ENCODE measurements at places on chromosomes 2 and 18. TPM values are rescaled to one million over a fixed set of nuclear protein-coding genes. Genes with fewer than 3 reads are reported as not detected.

- DNase-seq, result no peak
Observed at GRCh38 chr2:180655393-180655792, 325.0 kb upstream of the UBE2E3 start.

The AGXT gene
- total RNA-seq, result not detected

The FER1L5 gene
- not detected for total RNA-seq

- DNase-seq, result no peak
Observed at GRCh38 chr2:35978218-35978617, 377.4 kb upstream of the CRIM1 start.

GRCh38 chr2:162591403-162592083, 247.0 kb downstream of the KCNH7 start:
- DNase-seq, result no peak

- no peak for DNase-seq
Observed at GRCh38 chr2:126719833-126720351, 63.9 kb downstream of the GYPC start.

GRCh38 chr2:136225950-136226835, 108.2 kb upstream of the CXCR4 start:
- DNase-seq, result peak; percentile 13

GRCh38 chr2:237075749-237076599, 9.7 kb upstream of the COPS8 start:
- DNase-seq, result no peak

GRCh38 chr2:131058920-131059319, 34.3 kb downstream of the FAM168B start:
- DNase-seq, result no peak

DNA sequence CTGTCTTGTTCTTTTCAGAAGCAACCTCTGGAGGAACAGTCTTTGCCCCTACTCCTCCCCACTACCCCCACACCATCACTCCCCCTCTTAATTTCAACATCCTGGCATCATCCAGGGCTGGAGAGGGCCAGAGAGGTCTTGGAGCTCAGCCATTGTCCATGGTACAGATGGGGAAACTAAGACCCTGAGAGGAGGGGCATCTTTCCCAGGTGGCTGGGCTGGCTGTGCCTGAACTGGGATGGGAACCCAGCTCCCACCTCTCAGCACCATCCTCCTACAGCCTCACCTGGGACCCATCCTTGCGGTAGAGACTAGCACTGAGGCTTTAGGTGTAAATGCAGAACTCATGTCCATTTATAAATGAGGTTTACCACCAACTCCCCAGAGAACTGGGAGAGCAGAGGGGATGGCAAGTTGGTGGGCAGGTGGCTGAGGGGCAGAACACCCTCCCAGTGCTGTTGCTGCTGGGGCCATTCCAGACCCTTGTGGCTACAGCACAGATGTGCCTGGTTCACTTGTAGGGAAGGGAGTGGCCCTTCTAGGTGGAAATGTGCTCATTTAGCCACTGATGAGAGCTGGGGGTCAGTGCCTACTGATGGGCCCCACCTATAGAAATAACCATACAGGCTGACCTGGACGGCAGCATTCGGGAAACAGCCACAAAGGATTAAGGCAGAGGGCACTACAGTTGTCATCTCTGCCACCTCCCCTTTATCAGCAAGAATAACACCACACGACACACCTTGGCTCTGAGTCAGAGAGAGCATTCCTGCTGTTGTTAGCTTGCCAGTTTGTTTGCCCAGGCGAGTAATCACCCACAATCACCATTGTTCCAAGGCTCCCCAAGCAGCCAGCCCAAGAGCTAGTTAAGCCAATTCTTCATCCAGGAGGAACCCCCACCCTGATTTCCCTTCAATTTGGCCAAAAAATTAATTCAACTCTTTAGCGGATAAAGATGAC, 2.1 kb downstream of the MLPH start:
- no peak for DNase-seq

DNA sequence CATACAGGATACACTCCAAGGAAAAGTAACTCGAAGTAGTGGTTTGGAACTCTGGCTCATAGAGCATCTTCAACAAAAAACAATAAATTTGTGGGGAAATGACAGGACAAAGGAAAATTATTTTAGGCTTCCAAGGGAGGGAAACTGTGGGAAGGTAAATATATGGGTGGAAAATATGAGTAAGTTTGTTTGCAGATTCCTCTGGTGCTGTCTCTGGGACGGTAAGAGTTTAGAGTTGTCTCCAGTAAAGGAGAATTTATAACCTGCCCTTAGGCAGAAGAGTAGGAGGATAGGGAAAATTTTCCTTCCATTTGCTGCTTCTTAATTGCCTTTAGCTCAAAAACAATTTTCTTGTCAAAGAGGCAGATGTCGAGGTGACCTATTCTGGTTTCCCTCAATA, 19.3 kb downstream of the HNMT start:
- no peak for DNase-seq

DNA sequence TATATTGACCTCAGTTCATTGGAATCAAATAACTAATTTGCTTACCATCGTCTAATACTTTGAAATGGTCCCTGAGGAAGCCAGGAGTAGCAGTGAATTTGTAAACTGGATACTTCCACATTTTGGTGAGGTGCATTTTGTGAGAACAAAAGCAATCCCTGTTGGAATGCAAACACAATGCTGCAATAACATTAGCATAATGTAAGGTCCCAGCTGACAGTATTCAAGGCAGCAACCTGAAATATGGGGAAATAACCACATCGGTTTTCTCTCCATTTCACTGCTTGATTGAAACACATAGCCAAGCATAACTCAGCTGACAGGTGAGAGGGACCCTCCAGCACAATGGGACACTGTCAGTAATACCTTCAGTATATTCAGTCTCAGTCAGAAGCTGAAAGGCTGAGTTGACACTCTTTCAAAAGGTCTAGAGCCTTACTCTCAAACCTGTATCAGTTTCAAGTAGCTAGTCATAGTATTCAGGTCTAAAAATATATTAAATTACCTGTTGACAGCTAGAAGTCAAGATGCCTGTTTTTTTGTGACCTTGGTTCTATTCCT, 1311.9 kb upstream of the NRXN1 start:
- no peak for DNase-seq

DNA sequence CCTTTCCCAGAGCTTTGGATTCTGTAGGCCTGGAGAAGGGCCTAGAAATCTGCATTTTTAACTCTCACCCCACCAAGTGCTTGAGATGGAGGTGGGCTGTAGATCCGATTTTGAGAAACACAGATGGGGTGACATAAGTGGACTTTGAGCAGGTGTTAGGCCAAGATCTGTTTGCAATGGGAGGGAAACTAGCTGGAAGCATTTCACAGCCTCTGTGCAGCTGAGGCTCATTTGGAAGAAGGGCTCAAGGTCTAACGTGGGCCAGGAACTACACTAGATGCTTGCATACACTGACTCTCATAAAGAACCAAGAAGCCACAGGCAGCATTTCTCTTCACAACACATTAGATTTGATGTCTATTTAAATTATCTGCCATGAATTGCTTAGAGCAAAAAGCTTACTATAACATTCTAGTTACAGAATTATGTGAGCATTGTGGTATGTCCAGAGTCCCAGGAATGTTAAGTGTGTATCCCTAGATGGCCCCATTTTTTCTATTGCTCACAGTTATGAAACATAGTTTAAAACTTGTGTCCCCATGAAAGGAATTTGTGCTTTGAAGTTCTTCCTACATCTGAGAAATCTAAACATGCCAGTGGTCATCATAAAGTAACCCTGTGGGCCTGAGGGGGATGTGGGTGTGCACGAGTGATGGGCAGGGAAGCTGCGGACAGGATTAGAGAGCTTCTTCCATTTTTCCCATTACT, 77.2 kb downstream of the CD28 start:
- DNase-seq, result no peak

The CIAO1 gene
- total RNA-seq, result 60.3 TPM

- DNase-seq, result no peak
Observed at GRCh38 chr18:48837676-48838075, 113.1 kb downstream of the SMAD7 start.

GRCh38 chr18:22684268-22684667, 248.9 kb upstream of the RBBP8 start:
- no peak for DNase-seq

DNA sequence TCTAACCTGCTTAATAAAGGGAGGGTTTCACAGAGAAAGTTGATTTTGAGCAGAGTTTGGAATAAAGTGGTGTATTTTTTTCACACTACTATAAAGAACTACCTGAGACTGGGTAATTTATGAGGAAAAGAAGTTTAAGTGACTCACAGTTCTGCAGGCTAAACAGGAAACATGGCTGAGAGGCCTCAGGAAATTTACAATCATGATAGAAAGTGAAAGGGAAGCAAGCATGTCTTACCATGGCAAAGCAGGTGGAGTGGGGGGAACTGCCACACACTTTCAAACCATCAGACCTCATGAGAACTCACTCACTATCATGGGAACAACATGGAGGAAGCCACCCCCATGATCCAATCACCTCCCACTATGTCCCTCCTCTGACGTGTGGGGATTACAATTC, 546.7 kb downstream of the EPHA4 start:
- DNase-seq, result no peak

The DNER gene
- not detected for total RNA-seq

- DNase-seq, result no peak
Observed at GRCh38 chr2:201220102-201220570, 37.2 kb downstream of the CASP10 start.

The ONECUT2 gene
- not detected for total RNA-seq

DNA sequence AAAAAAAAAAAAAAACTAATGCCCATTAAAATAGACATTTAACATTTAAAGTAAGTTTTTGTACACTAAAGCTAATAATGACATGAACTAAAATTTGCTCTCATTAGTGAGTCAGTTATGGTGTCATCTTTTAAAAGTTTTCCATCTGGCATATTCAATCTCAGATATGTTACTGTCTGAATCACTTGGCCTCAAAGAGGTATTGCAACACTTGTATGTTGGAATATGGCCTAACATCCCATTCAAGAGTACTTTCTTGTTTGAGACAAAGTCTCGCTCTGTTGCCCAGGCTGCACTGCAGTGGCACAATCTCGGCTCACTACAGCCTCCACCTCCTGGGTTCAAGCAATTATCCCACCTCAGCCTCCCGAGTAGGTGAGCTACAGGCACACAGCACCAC, 169.7 kb downstream of the TMEM163 start:
- DNase-seq, result no peak

The FHOD3 gene
- not detected for total RNA-seq

DNA sequence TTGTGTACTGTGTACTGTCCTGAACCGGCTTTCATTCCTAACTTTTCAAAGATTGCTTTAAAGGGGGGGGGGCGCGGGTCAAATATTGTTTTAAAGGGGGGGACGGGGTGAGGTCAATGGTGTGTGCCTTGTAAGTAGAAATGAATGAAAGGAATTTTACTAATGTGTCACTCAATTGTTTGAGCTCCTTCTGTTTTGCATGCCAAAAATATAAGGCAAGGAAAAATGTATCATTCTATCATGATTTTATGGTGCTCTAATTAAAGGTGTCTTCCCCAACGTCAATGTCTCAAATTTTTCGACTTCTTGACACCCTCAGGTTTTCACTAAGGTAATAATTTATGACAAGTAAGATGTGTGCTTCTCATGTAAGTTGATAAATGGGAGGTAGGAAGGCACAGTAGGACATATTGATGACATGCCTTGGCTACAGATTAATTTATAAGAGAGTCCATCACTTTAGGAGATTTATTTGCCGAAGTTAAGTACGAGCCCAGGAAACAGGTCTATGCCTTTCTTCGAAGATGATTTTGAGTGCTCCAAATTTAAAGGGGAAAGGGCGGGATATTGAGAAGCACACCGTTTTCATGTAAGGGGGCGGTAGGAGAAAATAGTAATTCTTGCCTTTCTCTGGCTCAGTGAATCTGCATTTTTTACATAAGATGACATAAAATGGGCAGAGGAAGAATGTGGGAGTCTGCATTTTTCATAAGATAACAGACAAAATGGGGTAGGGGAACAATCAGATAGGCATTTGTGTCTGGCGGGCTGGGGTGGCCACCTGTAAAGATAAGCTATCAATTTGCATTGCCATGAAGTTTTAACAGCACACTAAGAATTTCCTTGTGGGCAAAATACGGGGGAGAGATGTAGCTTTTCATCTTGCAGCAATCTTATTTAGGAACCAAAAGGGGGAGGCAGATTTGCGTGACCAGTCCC, 1.2 kb upstream of the TRAPPC8 start:
- DNase-seq, result peak; percentile 11

The ADAM23 gene
- 0.10 TPM for total RNA-seq

- peak; percentile 54 for DNase-seq
Observed at GRCh38 chr2:227592694-227593387, 5.9 kb upstream of the SCYGR2 start.

- DNase-seq, result no peak
Observed at GRCh38 chr2:25697559-25698341, 24.4 kb upstream of the DTNB start.

GRCh38 chr2:239152916-239153305, 247.9 kb downstream of the HDAC4 start:
- no peak for DNase-seq

GRCh38 chr2:20225294-20226151, 593 bp upstream of the SDC1 start:
- DNase-seq, result no peak

DNA sequence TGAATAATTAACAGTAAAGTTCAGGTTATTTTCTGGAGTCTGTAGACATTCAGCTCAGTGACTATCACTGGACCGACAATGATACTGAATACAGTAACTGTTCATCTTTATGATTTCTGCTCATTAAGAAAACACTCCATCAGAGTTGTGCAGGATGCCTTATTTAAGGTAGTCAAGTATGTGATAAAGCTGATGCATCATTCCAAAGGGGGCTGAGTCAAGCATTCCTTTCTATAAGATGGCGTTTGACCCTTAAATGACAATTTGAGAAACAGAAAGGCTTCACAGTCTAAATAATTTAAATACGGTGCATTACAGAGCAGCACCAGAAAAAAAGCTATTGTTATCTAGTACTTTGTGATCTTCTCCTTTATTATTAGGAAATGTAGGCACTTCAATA, 131.1 kb downstream of the CDH2 start:
- no peak for DNase-seq

- no peak for DNase-seq
Observed at GRCh38 chr2:191895195-191895594, 48.3 kb upstream of the CAVIN2 start.

DNA sequence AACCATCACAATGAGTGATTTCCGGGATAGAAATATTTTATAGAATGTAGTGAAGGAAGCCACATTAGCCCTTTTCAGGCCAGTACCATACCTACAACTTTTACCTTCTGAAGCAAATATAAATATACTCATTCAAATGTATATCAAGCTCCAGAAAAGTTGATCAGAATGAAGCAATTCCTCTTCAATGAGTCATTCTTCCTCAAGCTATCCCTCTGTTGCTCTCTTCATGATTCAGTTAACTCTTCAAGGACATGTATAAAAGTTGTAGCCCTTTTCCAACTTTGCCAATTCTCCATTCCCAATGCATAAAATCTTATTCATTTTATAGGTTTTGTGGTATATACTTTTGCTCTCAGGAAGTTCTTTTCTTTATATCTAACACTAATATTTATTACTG, 242.1 kb upstream of the RGPD4 start:
- no peak for DNase-seq

The ANAPC1 gene
- 49.9 TPM for total RNA-seq

The LCT gene
- not detected for total RNA-seq

The TMEM163 gene
- 0.64 TPM for total RNA-seq

DNA sequence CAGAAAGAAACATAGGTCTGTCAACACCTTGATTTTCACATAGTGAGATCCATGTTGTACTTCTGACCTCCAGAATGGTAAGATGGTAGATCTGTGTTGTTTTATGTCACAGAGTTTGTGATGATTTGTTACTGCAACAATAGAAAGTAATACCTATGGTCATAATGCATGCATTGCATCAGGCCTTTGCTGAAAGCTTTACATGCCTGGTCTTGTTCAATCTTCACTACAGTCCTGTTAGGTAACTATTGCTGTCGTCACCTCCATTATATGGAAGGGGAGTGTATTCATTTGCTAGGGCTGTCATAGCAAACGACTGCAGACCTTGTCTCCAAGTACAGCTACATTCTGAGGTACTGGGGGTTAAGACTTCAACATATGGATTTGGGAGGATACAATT, 243.5 kb downstream of the ANAPC1 start:
- no peak for DNase-seq
